ENCODE measurements at places on chromosomes 16 and 17. TPM values are rescaled to one million over a fixed set of nuclear protein-coding genes. Genes with fewer than 3 reads are reported as not detected.

GRCh38 chr17:61495161-61495857, 43.1 kb downstream of the TBX4 start:
- DNase-seq = peak; percentile 80

DNA sequence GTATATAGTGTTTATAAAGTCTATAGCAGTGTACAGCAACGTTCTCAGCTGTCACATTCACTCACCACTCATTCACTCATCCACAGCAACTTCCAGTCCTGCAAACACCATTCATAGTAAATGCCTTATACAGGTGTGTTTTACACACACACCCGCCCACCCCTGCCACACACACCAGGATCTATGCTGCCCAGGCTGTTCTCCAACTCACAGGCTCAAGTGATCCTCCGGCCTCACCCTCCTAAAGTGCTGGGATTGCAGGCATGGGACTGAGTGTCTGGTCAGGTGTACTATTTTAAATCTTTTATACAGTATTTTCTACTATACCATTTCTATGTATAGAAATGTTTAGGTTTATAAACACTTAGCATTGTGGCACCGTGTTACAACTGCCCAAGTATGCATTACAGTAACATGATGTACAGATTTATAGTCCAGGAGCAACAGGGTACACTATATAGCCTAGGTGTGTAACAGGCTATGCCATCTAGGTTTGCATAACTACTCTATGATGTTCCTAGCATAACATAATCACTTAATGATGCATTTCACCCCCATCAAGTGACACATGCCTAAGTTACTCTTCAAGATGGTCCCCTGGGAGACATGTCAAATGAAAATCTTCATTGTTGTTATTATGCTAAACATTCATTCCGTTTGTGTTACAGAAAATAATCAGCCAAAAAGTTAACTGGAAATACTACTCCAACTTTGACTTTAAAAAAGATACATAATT, 42.5 kb downstream of the CREBBP start:
- DNase-seq = no peak

DNA sequence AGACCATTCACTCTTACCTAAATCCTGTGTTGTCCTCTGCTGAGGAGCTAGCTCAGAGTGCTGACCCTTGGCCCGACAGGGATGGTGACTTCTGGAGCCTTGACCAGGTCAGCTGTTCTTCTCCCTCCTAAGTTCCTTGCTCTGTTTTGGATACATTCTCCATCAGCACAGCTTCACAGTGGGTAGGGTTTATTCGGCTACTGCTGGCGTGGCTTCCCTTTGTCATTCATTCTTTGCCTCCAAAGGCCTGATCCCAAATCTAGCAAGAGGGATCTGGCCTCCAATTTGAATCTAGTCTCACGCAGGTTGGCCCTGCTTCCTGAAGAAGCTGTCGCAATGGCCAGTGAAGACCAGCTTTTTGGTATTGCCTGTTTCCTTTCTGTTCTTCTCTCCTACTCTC, 116.6 kb downstream of the SHISA9 start:
- DNase-seq = no peak

DNA sequence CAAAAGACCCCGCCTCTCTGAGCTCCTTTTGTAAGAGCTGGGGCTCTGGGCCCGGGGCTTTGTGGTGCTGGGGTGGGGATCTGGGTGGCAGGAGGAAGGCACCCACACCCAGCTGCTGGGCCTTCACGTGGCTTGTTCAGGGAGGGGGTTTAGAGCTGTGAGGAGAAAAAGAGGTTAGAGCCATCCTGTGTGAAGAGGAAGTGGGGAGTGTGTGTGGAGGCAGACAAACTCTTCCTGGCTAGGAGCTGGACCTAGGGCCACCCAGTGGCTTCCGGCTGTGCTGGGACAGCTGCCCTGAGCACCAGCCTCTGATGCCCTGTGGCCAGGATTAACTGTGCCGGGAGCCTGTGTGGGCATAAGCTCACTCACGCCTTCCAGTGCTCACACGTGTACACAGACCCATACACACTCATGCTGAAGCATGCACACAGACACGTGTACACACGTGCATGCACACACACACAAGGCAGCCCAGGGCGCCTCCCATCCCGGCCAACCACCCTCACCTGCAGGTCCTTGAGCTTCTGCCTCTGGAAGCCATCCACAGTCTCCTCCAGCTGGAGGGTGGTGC, 7.4 kb downstream of the CIBAR2 start:
- peak; percentile 34 for DNase-seq

WFDC1 gene
- 0.52 TPM for total RNA-seq

TM4SF5 gene
- not detected for total RNA-seq

SKAP1 gene
- total RNA-seq = 0.42 TPM
